ENCODE measurements at places on chromosomes 3 and 15. TPM values are rescaled to one million over a fixed set of nuclear protein-coding genes. Genes with fewer than 3 reads are reported as not detected.

DNA sequence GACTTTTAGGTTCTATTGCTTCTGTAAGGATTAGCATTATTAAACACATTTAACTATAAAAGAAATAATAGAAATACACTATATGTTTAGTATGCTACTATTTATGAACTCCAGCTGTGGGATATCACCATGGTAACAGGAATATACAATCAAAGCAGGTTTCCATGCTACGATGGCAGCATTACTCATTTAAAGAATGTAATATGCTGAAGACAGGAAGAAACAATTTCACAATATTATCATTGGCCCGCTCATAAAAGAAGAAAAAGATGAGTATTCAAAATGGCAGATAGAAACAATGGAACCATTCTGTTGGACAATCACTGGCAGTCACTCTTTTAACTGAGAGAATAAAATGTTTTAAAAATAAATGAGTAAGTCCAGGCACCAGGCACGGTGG is 153.4 kb downstream of the CBLB start:
- no peak for DNase-seq

GRCh38 chr3:194262176-194262924 is 88.8 kb downstream of the CPN2 start:
- DNase-seq: no peak

DNA sequence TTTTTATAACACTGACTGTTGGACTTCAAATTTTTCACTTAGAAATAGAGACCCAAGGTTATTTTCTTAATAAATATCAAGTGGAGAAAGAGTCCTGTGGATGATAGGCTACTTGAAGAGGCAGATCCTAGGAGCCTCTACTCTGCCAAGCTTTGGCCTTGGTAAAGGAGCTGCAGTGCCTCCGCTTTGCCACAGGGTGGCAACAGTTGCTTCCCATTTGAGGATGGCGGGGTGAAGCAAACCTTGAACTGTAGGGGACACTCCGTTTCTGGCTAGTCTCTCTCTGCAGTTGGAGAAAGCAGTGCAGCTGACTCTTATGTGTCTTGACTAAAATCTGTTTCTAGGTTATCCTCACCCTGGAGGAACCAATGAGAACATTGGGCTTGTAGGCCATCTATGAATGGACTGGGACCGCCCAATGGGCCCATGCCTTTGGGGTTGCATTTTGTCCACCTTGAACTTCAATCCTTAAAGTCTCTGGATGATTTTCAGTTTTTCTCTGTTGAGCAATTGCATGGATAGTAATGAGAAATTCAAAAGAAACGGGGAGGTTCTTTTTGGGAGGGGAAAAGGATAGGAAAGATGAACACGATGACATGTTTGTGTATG is 9.8 kb downstream of the SCG5 start:
- DNase-seq: peak; percentile 58

GRCh38 chr3:138005627-138006026 is 4.3 kb upstream of the CLDN18 start:
- DNase-seq: no peak

DNA sequence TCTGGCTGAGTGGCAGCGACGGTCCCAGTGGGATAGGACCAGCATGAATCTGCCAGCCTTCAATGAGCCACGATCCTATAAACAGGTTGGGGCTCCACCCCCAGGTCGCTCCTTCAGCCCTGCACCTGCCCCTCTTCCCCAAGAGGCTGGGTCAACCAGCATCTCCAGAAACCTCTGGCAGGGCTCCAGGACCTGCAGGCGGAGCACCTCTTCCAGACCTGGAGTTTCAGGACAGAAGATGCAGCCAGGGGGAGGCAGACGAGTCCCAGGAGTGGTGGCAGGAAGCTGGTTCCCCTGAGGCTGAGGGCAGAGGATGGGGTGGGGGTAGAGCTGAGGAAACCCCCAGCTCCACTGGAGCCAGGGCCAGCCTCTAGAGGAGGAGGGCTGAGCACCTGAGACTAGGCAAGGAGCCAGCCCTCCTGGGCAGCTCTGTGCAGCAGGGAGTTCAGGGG is at the start of gene PLA2G4D:
Gene PLA2G4D (minus strand): TSS at position 51 of the 452 bp plus-strand sequence. CDS start 103 bp downstream, outside the sequence.
- no peak for DNase-seq

GRCh38 chr3:130715616-130716015 is 31.0 kb downstream of the PIK3R4 start:
- DNase-seq: no peak

The LYZL4 gene
- polyA plus RNA-seq: not detected

The KNL1 gene
- 11.0 TPM for polyA plus RNA-seq

The STRA6 gene
- polyA plus RNA-seq: 0.27 TPM

The IL20RB gene
- polyA plus RNA-seq: 0.81 TPM

All from small intestine (tissue), 16 donors.